ENCODE measurements at places on chromosomes 5 and 9.

GRCh38 chr5:1845696-1846095 is 37.0 kb downstream of the IRX4 start:
- DNase-seq: no peak

DNA sequence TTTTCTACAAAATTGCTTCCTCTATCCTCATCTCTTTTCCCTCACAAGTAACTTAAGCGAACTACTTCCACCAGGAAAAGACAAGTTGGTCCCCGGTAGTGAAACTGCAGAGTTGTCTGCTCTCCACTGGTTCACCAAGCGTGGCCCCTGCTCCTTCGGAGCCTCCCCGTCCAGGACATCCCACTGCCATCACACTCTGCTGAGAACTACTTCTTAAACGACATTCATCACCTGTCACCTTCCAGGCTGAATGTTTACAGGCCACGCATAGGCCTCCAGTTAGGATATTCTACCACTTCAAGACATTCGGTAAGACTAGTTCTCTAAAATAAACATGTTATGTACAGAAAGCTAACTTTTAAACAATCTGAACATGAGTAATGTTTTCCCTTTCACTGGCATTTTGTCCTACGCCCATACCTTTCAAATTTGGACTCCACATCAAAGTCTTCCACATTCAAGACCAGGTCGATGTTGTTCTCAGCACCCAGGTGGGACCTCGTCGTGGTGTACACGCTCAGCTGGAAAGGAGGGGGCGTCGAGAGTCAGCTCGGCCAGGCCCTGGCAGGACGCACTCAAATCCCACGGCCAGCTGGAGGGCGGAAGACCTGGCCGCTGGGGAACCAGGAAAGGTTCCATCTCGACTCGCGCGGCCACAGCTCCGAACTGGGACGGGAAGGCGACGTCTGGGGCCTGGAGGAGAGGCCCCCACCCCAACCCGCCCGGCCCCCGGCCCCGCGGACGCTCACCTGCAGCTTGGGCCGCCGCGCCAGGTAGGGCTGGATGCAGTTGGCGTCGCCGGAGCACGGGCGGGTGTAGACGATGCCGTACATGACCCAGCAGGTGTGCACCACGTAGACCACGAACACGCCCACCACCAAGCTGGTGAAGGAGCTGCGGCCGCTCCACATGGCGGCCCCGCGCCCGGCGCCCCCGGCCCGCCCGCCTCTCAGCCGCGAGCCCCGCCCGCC is 683 bp downstream of the CLPTM1L start:
- DNase-seq: peak; percentile 47

DNA sequence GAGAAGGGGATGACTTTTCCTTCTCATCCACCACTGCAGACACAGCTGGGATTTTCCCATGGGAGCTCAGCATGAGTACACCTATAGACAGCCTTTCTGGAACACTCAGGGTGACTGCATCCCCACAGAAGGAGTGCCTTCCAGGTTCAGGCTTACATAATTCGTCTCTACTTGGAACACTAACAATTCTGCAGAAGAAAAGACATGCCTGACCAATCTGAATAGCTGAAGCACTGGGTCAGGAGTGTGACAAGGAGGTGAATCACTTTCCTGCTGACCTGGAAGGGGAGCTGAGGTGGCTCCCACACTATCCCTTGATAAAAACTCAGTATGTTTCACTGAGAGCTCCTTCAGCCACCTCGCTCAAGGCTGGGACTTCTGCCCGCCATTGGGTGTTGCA is 425.3 kb downstream of the TLR4 start:
- DNase-seq: no peak

DNA sequence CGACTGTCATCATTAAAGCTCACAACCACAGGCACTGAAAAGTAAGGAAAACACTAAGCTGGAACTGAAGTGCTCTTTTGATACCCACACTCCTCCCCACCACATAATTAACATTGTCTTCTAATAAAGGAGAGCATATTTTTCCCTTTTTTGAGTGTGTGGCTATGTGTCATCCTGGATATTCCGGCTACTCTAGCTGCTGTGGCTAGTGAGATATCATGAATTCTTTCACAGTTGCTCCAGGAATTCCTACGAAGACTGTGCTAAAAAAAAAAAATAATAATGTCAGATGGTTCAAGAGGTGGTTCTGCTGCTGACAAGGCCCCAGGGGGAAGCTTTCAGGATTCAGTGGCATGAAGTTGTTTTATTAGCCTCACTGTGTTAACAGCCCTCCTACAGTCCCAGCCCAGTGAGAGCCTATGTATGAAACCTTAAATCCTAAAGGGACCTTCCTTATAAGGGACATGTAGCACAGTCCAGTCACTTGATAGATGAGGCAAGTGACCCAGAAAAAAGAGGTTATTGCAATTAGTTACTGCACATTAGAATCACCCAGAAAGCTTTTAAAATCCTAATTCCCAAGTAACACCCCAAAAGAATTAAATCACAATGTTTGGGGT is 46.6 kb downstream of the TMEM252 start:
- DNase-seq: no peak

- peak; percentile 14 for DNase-seq
Observed at GRCh38 chr5:149799119-149799623, 69.1 kb downstream of the PPARGC1B start.

All from HuH-7.5 (cell line).